Vagina (tissue), 2 donors: ENCODE measurements at places on chromosomes 6 and 20. TPM values are rescaled to one million over a fixed set of nuclear protein-coding genes. Genes with fewer than 3 reads are reported as not detected.

GRCh38 chr6:15593798-15594197 lies 69.0 kb downstream of the DTNBP1 start:
- H3K27me3 ChIP-seq, result no peaks in the 10 kb centered on the region
- no peaks in the 10 kb centered on the region for H3K36me3 ChIP-seq
- DNase-seq, result no peak
- H3K4me3 ChIP-seq, result no peak overlapping the region
- no peak overlapping the region for H3K27ac ChIP-seq

DNA sequence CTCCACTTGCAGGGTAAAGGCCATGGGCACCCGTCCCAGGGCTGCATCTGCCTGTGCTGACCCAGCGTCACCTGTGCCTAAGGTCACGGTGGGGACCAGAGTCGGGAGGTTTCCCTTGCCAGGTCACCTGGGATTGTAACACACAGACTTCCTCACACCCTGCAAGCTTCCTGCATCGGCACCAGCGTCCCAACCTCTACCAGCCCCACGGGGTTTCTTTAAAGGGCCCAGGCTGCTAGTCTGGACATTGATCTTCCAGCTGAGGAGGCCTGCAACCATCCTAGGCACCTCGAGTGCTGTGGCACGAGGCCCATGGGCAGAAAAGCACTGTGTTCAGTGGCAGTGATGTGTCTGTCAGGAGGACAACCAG lies 12.6 kb downstream of the ACSS1 start:
- H3K36me3 ChIP-seq, result peaks cover 26% of the 10 kb centered on the region
- no peaks in the 10 kb centered on the region for H3K27me3 ChIP-seq
- no peak for DNase-seq
- no peak overlapping the region for H3K27ac ChIP-seq
- H3K4me3 ChIP-seq, result no peak overlapping the region

- no peaks in the 10 kb centered on the region for H3K4me1 ChIP-seq
- no peak for DNase-seq
- no peak overlapping the region for H3K4me3 ChIP-seq
- no peaks in the 10 kb centered on the region for H3K27me3 ChIP-seq
Measured at GRCh38 chr20:57786304-57786932, 76.6 kb upstream of the PMEPA1 start.

Gene ZSCAN31
- total RNA-seq, result 11.3 TPM

Gene PGC
- total RNA-seq, result 3.4 TPM

GRCh38 chr20:58458342-58459057 lies 56.7 kb downstream of the APCDD1L start:
- no peak for DNase-seq
- H3K36me3 ChIP-seq, result no peaks in the 10 kb centered on the region
- no peak overlapping the region for H3K4me3 ChIP-seq
- no peaks in the 10 kb centered on the region for H3K4me1 ChIP-seq
- H3K27ac ChIP-seq, result no peak overlapping the region
- H3K27me3 ChIP-seq, result no peaks in the 10 kb centered on the region

Gene SLC25A27
- total RNA-seq, result 39.3 TPM

GRCh38 chr20:39745380-39745779 lies 783.2 kb downstream of the DHX35 start:
- no peaks in the 10 kb centered on the region for H3K36me3 ChIP-seq
- no peaks in the 10 kb centered on the region for H3K4me1 ChIP-seq
- no peak overlapping the region for H3K27ac ChIP-seq
- no peak overlapping the region for H3K4me3 ChIP-seq
- no peaks in the 10 kb centered on the region for H3K27me3 ChIP-seq

Gene RAD21L1
- total RNA-seq, result not detected
